Heart right ventricle (tissue), 16 donors: ENCODE measurements at places on chromosomes 12 and 14. TPM values are rescaled to one million over a fixed set of nuclear protein-coding genes. Genes with fewer than 3 reads are reported as not detected.

The TGFB3 gene
- 37.8 TPM for total RNA-seq

The BIN2 gene
- total RNA-seq, result 0.81 TPM

The LAG3 gene
- 0.17 TPM for total RNA-seq

The UBE2N gene
- total RNA-seq, result 96.9 TPM

The HCAR1 gene
- total RNA-seq, result 0.08 TPM
